Left renal pelvis (tissue), 4 donors: ENCODE measurements at places on chromosomes 12 and 14.
A peak's percentile ranks its signal among the peaks of the same experiment; 100 is the strongest.

DNA sequence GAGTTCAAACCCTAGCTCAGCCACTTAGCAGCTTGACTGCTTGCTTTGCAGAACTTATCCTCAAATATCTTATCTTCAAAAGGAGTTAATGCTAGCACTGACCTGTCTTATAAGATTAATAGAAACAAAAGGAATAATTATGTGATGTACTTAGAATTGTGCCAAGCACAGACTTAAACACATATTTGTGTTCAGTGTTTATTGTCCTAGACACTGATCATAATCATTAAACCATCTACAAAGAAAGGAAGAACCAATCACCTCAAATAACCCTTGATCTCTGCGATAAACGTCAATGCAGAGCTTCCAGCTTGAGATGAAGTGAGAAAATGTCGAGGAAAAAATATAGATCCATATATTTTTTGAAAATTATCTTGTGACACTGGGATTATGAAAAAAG lies 73.1 kb downstream of the ATXN7L3B start:
- DNase-seq = no peak

GRCh38 chr14:62081012-62081612 lies 318.9 kb downstream of the SNAPC1 start:
- no peak for DNase-seq

DNA sequence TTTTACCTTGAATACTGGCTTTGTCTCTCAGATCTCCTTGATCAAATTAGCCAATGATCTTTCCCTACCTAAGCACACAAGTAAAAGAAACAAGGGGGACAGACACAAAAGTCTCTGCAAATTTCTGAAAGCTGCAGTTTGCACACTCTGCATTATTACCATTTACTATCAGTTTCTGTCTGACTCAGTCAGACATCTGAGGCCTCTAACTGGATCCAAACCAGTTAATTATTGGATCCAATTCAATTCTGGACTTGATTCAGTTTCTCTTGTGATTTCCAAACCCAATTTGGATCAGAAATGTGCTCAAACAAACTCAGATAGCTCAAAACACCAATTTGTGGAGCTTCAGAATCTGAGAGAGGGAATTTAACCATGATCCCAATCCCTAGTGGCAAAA lies 16.6 kb downstream of the SSTR1 start:
- no peak for DNase-seq

- no peak for DNase-seq
Measured at GRCh38 chr14:24329736-24330135, 5.1 kb downstream of the ADCY4 start.

DNA sequence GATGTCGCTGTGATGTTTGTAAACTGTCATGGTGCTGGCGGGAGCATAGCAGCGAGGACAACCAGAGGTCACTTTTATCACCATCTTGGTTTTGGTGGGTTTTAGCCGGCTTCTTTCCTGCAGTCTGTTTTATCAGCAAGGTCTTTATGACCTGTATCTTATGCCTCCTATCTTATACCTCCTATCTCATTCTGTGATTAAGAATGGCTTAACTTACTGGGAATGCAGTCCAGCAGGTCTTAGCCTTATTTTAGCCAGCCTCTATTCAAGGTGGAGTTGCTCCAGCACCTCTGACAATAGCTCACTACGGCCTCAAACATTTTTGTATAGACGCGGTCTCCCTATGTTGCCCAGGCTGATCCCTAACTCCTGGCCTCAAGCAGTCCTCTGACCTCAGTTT lies 53.7 kb downstream of the B4GALNT3 start:
- DNase-seq = no peak

DNA sequence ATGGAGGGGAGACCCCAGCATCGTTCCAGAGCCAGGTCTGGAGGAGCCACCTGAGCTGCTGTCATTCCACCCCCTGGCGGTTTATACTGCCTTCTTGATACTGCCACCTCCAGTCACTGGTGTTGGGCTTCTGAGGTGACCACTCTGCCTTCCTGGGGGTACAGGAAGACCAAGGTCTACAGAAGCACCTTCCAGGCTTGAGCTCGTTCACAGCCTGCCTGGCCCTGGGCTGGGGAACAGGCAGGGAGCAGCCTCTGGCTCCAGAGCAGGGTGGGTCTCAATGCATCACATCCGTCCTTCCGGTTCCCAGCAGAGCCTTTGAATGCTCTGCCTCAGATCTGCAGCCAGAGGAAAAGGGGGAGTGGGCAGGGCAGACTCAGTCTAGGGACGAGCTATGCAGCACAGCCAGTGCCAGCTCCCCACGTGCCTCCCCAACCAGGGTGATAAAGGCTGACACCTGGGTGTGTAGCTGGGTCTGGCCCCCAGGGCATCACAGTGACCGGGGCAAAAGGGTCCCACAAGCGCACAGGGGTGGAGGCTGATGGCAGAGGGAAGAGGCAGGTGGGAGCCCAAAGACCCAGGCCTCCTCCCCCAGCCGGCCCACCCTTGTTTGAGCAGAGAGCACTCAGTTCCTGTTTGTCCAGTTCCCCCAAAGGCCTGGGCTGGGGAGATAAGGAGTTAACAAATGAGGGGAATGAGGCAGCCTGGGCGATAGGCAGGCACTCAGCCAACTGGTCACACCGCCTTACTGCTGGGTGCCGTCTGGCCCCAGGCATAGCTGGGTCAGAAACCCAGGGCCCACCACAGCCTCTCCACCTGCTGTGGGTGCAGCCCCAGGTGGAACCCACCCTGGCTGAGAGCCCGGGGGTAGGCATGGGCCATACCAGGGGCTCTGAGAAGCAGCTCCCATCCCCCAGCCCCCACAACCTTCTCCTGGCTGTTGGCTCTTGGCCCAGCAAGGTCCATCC lies 17.1 kb downstream of the DEGS2 start:
- no peak for DNase-seq

- DNase-seq = no peak
Measured at GRCh38 chr12:113050795-113051194, 5.7 kb upstream of the DTX1 start.

DNA sequence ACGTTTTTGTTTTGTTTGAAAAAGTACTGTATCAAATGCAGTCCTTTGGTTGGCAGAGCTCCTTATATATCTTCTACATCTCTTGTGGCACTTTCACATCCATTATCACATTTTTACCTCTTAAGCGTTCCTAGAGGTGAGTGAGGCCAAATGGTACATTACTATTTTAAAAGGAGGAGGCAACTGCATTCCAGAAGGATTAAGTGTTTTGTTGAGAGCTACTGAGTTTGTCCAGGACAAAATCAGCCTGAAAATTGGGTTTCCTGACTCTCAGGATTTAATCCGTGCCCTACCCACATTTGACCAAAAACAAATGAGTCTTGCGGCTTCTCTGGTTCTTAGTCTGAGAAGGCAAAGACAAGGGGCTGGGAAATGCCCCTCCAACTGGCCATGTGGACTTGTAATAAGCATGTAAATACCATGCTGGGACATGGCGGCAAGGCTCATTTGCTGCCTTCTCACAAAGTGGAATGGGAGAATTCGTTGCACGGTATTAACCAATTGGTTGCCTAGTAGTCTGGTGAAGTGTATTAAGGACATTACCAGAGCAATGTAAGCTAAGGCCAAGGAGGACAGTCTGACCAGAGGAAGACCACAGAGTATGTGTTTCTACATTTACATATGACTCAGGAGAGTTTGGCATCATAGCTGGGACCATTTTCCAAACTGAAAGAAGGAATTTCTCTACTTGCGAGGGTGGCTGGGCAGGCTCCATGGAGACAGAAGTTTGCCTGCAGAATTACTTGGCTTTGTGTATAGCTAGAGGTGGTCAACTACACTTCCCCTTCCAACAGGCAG lies 175.8 kb upstream of the PLXNC1 start:
- DNase-seq = no peak

- no peak for DNase-seq
Measured at GRCh38 chr14:51392416-51392815, 152.4 kb downstream of the TMX1 start.

- DNase-seq = no peak
Measured at GRCh38 chr12:80441921-80442320, 2.1 kb upstream of the PTPRQ start.

- DNase-seq = no peak
Measured at GRCh38 chr14:37583358-37584210, 11.5 kb downstream of the FOXA1 start.

- no peak for DNase-seq
Measured at GRCh38 chr14:21049271-21049673, 7.1 kb downstream of the RNASE7 start.

DNA sequence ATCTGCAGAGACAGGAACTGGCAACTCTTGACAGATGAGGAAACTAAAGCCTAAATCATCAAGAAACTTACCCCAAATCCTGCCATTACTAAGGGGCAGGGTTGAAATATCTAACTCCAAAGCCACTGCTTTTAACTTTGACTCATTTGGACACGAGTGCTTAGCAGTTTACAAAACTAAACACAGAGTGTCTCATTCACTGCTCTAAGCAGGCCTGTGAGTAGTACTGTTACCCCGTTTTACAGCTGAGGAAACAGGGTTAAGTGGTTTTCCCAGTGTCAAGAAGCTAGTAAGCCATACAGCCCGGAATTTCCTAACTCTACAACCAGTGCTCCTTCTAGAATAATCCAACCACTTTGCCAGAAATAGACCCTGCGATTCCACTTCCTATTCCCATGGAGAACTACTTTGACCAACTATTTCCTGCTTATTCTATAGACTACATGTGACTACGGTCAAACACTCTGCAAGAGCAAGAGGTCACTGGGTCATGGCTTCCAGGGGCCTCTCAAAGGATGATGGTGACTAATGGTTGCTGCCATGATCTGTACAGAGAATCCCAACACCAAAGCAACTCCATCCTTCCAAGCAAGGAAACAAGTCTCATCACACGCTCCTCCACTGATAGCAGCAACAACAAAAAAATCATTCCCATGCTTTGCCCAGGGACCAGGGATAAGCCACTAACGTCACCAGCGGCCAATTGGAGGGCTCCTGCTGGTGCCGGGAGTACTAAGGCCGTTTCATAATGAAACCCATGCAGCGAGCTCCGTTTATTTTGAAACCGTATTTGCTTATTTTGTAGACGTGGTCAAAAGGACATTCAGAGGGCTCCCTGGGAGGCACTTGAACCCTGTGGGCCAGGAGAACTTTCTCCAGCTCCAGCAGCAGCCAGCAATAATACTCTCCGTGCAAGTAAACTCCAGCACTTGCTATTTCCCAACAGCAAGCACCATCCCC lies 56.3 kb downstream of the NUAK1 start:
- no peak for DNase-seq

GRCh38 chr14:94764573-94764972 lies 5.3 kb downstream of the GSC start:
- DNase-seq = no peak

DNA sequence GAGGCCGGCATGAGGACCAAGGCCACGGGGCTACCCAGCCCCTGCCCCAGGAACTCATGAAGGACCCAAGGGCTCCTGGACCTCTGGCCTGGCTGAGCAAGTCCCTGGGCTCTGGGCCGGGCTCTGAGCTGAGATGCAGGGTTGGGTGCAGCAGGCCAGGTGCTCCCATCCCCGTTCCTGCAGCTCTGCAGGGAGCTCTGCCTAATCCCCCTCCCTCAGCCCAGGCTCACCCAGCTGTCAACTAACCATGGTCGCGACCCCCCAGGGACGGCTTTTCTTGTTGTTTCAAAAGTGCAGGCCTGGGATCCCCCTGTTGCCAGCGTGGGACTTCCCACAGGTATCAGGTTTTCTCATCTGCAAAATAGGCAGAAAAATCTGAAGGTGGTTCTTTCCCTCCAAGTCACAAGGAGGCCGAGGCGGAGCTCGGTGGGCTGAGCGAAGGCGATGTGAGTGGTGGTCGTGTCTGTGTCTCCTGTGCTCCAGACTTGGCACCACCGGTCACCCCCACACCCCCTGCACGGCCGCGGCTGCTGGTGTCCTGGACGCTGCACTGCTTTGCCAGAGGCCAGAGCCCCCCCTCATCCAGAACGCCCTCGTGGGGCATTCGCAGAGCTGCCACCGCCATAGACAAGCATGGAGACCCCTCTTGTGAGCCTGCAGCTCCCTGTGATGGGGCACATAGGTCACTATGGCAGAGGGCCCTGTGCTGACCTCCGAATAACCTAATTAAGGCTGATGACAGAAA lies 22.5 kb upstream of the GALNT9 start:
- DNase-seq = no peak

GRCh38 chr14:22174412-22175277 lies 414.4 kb downstream of the DAD1 start:
- DNase-seq = no peak

- no peak for DNase-seq
Measured at GRCh38 chr12:128316973-128317526, 50.1 kb downstream of the TMEM132C start.

GRCh38 chr12:49866859-49867569 lies 24.1 kb upstream of the BCDIN3D start:
- no peak for DNase-seq

- no peak for DNase-seq
Measured at GRCh38 chr12:102462795-102463465, 17.4 kb downstream of the IGF1 start.

- peak; percentile 12 for DNase-seq
Measured at GRCh38 chr14:102262929-102263462, 42.0 kb downstream of the MOK start.

DNA sequence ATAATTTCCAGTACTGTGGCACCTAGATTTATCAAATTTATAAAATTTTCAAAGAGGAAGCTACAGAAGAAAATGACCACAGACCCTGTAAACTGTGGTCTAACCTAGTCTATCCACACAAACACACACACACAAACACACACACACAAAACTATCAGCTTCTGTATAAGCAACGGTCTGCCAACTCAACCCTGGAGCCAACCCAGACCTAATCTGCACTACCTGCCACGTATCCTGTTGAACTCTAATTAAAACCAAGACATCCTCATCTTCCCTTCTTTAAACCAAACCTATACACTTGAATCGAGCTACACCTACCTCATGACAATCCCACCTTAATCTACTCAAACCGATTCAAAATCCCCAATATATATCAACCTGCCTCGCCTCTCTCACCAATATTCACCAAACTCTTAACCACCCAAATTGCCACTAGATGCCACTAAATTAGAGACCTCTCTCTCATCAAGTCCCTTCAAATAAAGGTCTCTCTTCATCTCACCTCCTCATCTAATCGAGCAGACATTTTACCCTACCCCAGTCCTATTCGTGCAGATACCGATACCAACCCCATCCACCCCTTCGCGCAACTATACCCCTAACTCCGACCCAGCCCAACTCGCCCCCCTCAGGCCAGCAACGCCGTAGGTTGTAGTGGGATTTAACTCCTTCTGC lies 808 bp downstream of the ACIN1 start:
- no peak for DNase-seq

DNA sequence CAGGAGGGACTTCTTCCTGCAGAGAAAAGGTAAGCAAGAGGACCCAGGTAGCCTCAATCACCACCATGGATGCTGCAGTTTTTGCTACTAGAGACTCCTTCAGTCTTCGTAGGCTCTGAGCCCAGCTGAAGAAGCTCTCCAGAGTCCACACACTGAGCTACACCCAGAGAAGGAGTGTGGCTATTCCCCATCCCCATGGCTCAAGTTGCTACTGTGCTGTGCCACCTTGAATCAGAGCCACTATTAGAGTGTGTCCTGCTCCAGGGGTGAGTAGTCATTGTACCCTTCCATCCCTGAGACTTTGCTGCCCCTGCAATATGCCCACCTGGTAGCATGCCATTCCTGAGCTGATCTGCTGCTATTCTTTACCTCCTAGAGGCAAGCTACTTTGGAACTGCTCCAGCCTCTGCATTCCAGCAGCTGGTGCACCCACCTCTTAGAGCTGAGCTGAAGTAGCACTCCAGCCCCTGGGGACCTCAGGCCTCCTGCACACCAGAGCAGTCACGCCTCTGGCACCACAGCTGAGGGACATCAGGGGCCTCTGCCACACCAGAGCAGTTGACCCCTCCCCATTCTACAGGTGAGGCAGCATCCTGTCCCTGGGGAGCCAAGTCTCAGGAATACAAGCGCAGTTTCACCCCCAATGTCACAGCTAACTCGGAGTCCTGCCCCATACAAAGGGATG lies 213.0 kb downstream of the TRHDE start:
- DNase-seq = no peak

GRCh38 chr14:24038686-24039085 lies 13.1 kb upstream of the CARMIL3 start:
- no peak for DNase-seq
